MCF 10A (cell line): ENCODE measurements at places on chromosomes 6 and 20. TPM values are rescaled to one million over a fixed set of nuclear protein-coding genes. Genes with fewer than 3 reads are reported as not detected.

The EYA2 gene
- total RNA-seq: 0.12 TPM in 1 of 2 replicates, not detected in the other

DNA sequence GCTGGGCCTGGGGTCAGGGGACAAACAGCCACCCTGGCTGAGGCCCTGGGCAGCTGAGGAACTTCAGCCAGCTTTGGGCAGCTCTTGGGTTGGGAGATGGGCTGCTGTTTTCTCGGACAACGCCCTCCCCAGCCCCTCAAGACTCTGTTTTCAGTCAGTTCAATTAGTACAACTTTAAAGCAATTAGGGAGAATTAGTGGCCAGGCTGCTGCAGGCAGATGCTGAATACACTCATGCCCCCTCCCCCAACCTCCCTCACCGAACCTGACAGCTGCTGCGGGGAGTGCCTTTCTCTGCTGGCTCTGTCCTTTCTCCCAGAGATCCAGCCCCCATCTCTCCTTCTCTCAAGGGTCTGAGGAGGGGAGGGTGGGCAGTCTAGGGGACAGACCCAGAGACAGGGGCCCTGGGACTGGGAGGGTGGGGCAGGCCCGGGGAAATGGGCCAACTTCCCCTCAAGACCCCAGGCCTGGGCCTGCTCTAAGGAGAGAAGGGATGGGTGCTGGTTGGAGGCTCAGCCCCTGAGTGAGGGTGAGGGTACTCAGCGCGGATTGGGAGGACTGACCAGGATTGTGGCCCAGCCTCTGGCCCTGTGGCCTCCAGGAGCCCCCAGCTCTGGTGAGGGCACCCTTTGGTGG, 17.8 kb upstream of the MYT1 start:
- DNase-seq: no peak

The MOXD1 gene
- 0.09 TPM in 1 of 2 replicates, not detected in the other for total RNA-seq

The SLC22A1 gene
- 0.86 and 1.4 TPM in 2 replicates for total RNA-seq

- no peak for DNase-seq
Observed at GRCh38 chr6:122426597-122426996, 27.1 kb downstream of the HSF2 start.

DNA sequence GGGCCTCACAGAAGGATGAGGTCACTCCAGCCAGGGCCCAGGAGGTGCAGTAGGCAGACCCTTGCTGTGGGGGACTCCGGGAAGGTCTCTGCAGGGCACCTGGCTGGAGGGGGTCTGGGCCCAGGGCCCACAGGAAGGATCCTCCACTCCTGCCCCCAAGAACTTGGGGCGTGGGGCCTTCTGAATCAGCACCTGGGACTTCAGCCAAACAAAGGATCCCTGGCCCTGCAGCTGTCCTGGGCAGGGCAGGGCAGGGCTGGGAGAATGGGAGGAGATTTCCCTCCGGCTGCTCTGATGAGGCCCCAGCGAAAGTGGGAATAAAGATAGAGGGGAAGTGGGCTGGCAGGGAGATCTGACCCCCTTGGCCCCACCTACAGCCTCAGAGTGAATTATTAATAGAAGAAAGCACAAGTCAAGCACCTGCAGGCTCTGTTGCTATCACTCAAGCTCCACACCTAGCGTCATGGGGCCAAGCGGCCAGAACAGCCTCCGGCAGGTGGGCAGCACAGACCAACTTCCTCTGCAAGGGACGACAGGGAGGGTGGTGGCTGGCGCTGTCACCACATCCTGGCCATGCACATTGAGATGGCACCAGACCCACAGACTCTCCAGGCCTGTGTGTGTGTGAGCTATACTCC, 61.6 kb upstream of the MRPS10 start:
- DNase-seq: peak; percentile 90

DNA sequence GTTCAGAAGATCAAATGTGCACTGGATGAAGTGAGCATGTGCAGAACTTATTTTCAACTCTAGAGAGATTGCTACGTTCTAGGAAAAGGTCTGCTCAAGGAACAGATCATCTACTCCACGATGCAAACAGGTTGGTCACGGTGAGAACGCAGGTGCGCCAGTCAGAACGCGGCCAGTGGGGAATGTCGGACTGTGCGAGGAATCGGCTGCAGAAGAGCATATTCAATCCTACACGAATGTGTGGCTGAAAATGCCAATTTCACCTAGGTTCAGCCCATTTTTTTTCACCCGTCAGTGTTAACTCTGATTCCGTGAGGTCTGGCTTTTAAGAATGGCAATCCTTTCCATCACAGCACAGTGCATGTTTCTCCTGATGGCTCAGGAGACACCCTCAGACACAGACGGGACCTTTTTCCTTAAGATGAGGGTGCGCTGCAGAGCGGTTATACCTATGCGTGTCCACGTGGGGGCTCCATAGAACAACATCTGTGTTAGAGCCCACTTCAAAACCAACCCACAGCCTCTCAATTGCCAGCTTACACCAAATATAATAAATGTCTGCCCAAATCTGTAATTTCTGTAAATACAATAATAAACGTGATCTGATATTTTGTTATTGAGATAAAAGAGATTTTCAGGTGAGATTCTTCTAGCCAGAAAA, 250.4 kb downstream of the FOXA2 start:
- DNase-seq: peak; percentile 66

The POM121L2 gene
- total RNA-seq: not detected in 2 replicates

- DNase-seq: no peak
Observed at GRCh38 chr6:52662031-52662430, 8.9 kb upstream of the TMEM14A start.

GRCh38 chr6:11380969-11381744, 148.7 kb upstream of the NEDD9 start:
- DNase-seq: no peak

DNA sequence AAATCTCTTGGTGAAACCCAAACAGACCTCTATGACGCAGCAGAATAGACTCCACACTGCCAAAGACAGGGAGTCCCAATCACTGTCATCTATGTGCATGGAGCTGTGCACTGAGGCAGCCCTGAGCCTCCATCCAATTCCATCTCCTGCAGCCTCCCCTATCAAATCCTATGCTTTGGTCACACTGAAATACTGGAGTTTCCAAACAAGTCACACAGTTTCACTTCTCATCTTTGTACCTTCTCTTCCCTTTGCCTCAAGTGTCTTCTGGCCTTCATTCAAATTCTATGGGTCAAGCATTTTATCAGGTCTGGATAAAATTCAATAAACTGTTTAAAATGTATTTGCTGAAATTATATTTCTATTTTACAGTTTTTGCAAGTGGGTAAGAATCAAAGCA, 38.5 kb downstream of the FBXL4 start:
- no peak for DNase-seq

DNA sequence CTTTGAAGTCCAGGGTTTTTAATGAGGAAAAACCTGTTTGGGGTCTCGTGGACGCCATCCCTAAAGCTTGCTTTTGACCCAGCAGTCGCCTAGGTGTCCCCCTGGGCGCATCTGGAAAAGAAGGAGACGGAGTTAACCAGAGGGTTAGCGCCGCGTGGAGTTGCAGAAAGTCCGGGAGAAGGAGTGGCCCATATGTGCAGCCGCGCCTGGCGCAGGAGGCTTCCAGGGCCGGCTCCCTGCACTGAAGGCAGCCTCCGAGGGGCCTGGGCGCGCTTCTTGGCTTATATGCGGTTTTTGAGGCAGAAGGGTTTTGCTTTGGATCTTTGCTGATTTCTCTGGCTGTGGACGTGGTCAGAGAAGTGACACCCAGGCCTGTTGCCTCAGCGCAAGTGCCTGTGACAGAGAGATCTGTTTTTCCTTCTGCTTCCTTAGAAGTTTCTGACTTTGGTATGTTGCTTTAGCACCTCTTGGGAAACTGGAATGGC, 987 bp downstream of the TMEM181 start:
- DNase-seq: peak; percentile 21

- no peak for DNase-seq
Observed at GRCh38 chr20:25055711-25056495, 2.0 kb downstream of the ACSS1 start.

The CAGE1 gene
- total RNA-seq: 0.33 and 0.47 TPM in 2 replicates

DNA sequence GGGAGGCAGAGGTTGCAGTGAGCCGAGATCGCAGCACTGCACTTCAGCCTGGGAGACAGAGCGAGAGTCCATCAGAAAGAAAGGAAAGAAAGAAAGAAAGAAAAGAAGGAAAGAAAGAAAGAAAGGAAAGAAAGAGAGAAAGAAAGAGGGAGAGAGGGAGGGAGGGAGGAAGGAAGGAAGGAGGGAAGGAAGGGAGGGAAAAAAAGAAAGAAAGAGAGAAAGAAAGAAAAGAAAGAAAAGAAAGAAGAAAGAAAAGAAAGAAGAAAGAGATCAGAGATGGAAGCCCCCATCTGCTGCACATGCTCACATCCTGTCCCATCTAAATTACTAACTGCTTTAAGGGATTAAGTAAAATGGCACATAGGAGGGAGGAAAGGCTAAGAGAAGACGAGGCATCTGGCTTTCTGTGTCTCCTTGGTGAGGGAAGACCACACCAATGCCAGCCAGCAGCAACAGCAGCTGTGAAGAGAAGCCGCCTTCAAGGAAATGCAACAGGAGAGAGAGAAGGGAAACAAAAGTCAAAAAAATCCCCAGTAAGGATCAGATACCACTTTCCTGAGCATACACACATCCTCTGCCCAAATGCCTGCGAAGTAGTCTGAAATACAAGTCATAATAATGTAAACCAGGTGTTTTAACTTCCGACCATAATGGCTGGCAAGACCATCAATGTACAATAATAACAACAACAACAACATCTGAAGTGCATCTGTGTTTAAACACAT, 300.2 kb upstream of the JARID2 start:
- no peak for DNase-seq

DNA sequence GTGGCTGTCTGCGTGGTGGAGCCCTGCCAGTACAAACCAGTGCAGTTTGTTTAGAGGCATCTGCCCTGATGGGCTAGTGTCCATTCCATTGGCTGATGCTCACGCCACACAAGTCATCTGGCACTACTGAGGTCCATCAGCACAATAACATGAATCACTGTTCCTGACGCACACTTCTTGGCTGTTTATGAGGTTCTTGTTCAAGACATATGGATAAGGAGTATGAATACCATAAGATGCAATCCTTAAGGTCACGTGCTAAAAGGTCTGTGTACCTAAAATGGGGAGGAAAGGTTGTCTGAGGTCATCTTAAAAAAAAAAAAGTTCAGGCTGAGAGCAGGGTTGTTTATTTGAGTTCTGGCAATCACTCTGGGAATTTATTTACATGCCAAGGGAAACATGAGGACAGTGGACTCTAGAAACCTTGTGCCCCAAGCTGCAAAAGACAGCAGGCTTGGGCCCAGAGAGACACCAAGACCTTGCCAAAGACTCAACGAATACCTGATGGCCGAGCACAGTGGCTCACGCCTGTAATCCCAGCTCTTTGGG, 54.1 kb upstream of the SHLD1 start:
- DNase-seq: peak; percentile 97

DNA sequence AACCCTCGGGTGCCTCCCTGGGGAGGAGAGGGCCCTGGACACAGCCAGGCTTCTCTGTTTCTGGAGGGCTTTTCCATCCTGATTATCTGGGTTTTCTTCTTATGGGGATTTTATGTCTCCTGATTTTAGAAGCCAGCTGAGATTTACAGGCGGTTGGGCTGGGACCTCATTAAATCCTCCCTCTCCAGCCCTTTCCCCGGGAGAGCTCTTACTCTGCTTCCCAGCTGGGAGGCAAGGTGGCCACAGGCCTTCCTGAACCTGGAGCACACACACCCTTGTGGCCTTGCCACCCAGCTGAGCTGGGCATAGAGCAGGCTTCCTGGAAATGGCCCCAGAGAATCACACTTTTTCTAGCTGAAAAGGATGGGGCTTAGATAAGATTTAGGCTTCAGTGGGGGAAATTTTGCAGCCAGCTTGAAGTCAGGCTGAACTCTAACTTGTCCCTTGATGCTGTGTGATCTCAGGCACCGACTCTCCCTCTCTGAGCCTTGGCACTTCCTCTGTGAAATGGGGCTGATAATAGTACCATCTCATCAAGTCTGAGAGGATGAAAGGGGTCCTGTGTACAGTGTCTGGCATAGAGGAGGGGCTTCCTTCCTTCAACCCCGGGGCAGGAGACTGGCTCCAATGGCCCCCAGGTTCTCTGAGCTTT, 16.6 kb downstream of the VSTM2L start:
- DNase-seq: no peak

The ATP9A gene
- 7.3 and 16.4 TPM in 2 replicates for total RNA-seq

DNA sequence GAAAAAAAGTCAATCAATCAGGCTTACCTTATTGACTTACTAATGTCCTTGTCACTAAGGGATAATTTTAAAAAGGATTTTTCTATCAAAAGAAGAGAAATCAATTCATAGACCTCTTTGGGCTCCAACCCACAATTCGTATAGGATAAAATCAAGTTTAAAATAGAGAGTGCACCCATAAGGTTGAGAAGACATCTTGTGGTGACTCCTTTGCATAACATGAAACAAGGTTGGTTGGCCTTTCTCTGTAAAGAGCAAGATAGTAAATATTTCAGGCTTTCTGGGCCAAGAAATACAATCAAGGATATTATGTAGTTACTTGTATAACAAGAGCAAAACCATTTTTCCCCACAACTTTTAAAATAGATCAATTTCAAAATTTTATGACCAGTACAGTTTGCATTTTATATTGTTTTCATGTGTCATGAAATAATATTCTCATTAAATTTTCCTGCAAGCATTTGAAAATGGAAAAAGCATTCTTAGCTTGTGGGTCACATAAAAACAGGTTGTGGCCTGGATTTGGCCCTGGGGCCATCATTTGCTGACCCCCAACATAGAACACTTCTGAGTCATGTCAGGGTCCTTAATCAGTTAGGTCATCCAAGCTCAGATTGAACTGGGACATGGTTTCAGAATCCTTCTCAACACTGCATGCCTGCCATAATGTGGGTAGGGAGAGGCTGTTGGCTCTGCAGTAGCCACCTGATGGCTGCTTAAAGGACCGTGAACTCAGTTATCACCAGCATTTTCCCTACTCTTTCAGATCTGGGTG, 76.7 kb downstream of the MYB start:
- peak; percentile 8 for DNase-seq

The FOXS1 gene
- not detected in 2 replicates for total RNA-seq

DNA sequence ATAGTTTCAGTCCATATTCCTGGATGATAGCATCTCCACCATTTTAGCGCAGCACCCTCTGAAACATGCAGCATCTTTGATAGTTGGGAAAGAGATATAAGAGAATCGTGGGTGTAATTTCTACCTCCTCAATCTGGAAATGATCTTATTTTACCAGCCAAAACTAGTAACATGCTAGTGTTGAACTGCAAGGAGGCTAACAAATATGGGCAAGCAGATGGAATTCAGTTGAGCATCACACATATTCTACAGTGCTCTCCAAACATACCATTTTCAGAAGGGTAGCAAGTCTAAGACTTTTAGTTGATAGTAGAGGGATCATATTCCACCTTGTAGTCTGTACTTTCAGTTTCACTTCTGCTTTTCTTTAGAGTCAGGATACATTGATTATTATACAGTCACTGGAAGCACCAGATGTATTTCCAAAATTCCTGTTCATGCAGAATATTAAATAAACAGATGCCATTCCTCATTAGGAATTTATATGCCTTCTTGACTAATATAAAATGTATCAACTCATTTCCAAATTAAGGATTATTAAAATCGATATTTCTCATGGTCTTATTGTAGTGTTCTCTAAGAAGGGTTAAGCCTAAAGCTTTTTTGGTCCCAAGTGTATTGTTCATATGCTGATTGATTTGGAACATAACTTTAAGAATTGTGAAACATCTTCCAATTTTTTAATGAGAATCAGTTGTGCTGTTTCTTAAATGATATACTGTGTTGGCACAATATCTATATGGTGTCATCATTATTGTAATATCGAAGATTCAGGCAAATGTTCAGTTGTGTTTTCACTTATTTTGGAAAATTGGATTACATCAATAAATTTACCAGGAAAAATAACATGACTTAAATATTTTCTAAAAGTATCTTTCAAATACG, 362.0 kb downstream of the CENPW start:
- no peak for DNase-seq
